ENCODE measurements at places on chromosomes 4 and X.
A peak's percentile ranks its signal among the peaks of the same experiment; 100 is the strongest.

- no peak for DNase-seq
Observed at GRCh38 chr4:7928711-7929110, 10.9 kb downstream of the AFAP1 start.

- DNase-seq, result no peak
Observed at GRCh38 chr4:165331359-165331758, 3.9 kb downstream of the MSMO1 start.

DNA sequence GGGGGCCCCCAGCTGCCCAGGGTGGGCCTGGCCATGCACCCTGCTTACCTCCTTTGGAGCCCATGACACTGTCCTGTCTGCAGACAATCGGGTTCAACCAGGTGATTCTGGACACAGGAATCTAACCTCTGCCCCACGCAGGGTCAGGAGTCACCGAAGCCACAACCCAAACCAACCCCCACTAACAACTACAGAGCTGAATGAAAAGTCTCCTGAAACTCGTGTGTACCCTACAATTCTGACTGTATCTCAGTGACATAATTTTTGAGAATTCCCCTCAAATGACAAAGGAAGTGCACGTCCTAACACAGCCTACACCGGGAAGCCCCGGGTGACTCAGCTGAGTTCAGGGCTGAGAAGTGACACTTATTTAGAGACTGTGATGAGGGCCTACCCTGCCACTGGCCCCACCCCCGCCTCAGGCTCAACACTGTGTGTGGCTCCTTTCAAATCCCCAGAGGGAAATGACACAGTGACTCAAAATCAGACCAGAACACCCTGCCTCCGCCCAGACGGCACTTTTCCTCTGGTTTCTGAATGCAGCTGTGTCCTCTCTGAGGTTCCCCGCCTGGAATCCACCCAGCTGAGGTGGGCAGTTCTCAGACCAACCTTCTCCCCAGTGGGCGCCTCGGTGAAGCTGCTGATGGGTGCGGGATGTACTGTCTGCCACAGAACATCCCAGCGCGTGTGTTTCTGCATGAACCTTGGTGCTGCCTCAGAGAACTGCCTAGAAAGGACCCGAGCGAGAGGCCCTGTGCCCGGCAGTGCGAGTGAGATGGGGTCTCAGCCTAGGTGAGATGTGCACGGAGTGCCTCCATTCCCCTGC lies 9.9 kb downstream of the TNIP2 start:
- DNase-seq, result peak; percentile 90

GRCh38 chr4:154049457-154050181 lies 260.7 kb upstream of the SFRP2 start:
- no peak for DNase-seq

DNA sequence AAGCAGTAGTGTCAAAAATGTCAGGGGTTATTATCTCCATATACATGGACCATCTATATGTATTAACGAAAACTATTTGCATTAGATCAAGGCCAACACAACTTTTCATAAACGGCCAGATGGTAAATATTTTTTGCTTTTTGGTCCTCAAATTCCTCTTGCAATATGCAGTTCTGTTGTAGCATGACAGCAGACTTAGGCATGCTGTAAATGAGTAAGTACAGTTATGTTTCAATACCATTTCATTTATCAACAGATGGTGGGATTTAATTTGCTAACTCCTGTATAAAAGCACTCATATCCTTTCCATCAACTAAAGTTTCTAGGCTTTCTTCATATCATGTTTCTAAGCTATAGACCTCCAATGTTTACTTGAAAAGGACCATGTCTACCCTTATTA lies 208.1 kb downstream of the ANKRD50 start:
- no peak for DNase-seq

DNA sequence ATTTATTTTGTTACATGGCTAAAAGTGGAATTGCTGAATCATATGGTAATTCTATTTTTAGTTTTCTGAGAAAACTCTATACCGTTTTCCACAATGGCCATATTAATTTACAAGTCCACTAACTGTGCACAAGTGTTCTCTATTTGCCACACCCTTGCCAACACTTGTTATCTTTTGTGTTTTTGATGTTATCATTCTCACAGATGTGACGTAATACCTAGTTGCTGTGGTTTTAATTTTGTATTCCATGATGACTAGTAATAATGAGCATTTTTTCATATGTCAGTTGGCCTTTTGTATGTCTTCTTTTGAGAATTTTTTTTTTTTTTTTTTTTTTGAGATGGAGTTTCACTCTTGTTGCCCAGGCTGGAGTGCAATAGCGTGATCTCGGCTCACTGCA lies 164.2 kb upstream of the SPANXN4 start:
- DNase-seq, result no peak

DNA sequence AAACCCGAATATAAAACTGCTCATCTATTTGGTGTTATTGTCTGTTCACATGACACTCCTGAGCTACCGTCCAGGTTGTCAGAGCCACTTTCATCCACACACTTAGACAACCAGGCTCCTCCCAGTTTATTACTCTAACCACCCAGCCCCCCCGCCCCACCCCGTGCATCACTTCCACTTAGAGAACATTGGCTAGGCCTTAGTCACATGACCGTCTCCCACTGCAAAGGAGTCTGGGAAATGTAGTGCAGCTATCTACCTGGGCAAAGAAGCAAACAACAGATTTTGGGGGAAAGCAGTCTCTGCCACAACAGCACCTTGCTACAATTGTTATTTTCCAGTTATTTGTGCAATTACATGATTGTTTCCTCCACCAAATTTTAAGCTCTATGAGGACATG lies 57.6 kb upstream of the RBPJ start:
- DNase-seq, result no peak
